ENCODE measurements at places on chromosomes 2 and 18.

DNA sequence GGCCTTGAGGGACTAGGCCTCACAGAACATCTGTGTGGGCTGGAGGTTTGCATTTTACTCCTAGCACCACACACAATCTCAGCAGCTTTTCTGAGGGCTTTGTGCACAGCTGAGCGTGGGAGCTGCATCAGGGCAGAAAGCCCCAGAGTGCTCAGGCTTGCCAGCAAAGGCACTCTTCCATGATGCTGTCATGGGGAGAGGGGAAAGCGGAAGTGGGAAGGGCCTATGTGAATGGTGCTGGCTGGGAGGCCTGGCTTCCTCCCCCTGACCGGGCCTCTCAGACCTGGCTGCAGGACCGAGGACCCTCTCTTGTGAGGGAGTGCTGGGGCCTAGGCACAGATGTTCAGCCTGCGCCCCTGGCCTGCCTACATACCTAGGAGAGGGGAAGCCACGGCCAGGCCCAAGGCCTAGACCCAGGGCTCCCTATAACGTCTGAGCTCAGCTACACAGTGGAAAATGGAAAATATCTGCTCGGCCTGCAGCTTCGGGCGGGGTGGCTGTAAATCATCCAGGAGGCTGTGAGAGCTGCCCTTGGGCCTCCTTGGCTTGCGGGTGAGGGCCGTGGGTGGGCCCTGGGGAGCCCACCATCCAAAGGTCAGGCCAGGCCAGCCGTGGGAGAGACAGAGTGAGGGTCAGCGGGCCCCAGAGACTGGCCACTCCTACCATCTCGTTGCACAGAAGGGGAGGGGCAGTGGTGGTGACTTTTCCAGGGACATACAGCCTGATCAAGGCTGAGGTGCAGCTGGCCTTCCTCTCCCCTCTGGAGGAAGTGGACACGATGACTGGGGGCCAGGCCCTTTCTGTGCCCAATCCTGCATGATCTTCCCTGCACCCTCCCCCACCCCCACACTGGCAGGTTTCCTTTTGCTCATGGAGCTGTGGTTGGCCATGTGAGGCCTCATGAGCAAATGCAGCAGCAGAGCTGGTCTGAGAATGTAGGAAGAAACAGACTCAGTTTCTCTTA is 22.8 kb downstream of the GLI2 start:
- no peak for DNase-seq

DNA sequence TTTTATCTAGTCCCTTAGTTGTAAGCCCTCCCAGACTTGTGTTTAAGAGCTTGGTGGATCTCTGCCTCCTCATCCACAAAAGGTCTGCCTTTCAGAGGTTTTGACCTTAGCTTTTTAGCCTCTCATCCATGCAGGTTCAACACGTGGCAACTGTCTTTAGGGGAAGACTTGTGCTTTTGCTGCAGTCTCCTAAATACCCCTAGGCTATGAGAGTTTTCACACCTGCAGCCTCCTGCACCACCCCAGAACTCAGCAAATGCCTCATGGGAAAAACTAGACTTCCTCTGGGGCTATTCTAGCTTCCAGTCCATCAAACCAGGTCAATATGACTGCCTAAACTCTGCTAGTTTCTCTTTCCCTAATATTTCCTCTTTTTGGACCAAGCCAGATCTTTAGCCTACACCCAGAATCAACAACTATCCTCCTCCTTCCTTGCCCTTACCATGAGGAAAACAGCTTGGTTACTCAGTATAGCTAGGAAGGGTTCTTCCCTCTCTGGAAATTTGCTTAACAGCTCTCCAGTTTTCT is 132.3 kb upstream of the RIOK3 start:
- no peak for DNase-seq

DNA sequence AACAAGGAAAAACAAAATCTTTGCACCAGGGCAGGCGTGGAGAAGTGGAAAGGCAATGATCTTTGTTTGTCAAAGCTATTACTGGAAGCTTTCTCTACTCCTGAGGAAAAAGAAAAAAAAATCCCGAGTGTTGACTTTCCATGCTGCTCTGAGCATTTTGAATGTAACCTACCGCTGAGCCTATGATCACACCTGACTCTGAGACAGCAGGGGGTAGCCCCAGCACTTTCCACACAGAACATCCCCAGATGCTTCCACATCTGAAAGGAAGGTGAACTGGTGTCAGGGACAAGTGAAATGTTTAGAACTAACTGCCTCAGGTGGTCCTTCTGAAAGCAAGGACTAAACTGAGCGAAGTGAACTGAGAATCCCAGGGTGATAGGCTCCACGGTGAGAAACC is 1315.1 kb upstream of the DDX18 start:
- no peak for DNase-seq

- no peak for DNase-seq
These were observed 427.0 kb downstream of the LPIN1 start for GRCh38 chr2:12173271-12173942.

DNA sequence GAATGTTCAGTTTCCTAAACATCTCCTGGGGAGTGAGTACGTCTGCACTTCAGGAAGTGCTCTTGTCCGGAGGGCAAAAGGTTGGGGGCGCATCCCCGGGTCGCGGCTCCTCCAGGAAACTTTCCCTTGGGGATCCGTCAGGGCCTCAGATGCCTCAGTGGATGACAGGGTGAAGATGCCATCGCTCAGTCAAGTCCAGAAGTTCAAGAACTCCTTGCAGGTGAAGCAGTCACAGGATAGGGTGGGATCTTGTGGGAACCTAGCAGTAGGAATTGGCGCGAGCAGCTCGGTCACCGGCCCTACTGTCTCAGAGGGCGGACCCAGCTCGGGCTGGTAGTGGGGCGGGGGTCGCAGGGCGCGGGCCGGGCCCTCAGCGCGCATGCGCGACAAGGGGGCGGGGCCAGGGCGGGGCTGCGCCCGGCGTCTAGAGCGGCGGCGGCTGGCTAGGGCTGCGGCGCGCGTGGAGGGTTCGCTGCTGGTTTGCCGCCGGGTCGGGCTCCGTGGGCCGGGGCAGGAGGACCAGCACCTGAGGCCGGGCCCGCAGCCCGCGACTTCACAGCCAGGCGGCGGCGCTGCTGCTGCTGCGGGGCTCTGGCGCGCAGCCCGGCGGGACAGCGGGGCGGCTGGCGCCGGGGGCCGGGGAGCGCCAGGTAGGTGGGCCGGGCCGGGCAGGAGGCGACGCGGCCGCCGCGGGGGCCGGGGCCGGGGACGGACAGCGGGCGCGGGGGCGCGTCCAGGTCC is at the start of gene INPP4A:
Gene INPP4A (plus strand): TSS at position 423 of the 741 bp plus-strand sequence. CDS start 75,191 bp downstream, outside the sequence.
- peak; percentile 65 for DNase-seq

DNA sequence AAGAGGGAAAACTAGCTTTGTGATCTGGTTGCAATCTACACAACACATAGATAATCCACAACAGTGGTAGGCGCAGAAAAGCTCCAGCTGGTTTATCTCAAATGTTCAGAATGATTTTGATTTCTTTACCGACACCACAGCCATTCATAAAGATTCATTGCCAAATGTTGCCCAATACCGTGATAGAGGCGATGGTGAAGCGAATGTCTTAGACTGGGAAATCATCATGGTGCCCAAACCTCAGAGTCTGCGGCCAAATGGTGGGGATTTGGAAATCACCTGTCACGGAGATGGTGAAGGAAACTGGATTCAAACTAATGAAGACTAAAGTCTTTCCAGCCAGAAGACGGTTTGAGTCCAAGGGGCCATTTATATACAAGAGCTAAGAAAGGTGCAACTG is 48.5 kb upstream of the CCDC150 start:
- DNase-seq = no peak

DNA sequence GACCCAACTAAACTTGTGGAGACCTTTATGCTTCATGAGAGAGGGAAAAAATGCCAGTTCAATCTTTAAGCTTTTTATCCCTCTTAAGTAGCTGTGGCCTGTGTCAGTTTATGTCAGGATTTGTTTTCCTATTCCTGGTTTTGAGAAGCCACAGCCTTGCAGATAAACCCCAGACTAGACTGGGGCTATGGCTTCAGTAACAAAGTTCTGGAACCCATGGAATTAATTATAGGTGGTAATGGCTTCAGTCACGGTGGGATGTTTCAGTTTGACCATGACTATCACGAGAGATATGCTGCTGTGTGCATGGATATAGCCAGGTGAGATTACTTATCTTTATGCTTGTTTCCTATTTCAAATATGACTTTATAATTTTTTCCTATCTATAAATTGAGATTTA is 134.8 kb downstream of the RAPGEF4 start:
- DNase-seq = no peak

DNA sequence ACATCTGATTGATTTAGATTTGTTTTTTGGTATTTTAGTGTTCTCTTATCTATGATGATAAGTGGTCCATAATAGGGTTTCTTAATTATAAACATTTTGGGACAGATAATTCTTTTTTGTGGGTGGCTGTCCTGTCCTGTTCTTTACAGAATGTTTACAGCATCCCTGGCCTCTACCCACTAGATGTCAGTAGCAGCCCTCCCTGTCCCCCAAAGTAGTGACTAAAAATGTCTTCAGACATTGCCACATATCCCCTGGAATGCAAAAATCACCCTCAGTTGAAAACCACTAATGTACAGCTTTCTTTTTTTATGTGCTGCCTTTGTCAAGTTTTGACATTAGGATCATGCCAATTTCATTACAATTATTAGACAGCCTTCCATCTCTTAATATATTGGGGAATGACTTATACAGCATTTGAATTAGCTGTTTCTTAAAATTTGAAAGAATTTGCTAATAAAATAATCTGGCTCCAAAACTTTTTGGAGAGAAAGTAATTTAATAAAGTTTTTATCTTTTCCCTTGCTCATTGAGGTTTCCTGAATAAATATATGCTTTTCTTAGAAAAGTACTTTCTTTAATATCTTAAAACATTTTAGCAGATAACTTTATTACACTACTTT is 19.5 kb downstream of the WIPF1 start:
- DNase-seq = peak; percentile 37

- no peak for DNase-seq
These were observed 4.8 kb downstream of the ATOH8 start for GRCh38 chr2:85758361-85759256.

- DNase-seq = no peak
These were observed 1.0 kb upstream of the STRN start for GRCh38 chr2:36967236-36967876.

GRCh38 chr2:129610766-129611165 is 368.7 kb upstream of the RAB6C start:
- no peak for DNase-seq

DNA sequence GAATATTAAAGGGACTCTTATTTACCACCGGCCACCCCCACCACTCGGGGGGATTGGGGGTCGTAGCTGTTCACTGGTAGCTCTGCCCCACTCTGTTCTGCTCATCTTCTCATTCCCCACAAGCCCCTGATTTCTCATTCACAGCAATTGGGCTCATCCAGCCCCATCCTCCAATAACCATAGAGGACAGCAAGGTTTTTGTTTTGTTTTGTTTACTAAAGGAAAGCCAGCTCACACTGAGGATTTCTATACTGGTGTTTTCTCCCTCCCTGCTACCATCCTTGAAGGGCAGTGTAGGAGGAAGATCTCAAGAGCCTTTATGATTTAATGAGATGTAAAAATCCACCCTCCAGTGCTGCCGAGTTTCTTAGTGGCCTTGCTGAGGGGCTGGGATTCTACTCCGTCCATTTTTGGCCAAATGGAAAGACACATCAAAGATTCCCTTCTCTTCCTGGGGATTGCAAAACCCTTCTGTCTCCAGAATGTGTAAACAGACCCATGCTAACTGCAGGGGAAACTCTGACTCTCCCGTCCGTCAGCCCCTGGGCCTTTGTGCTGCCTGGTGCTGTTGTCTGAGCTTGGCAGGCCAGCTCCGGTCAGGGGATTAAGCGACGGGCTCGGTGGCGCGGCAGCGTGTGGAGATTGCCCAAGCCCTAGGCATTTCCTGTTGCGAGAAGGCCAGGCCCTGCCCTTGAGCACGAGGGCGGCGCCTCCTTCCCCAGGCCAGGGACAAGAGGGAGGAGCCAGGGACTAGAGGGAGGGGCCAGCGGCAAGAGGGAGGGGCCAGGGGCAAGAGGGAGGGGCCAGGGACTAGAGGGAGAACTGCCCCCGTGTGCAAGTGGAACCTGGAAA is 165.0 kb downstream of the ANTXR1 start:
- peak; percentile 98 for DNase-seq

DNA sequence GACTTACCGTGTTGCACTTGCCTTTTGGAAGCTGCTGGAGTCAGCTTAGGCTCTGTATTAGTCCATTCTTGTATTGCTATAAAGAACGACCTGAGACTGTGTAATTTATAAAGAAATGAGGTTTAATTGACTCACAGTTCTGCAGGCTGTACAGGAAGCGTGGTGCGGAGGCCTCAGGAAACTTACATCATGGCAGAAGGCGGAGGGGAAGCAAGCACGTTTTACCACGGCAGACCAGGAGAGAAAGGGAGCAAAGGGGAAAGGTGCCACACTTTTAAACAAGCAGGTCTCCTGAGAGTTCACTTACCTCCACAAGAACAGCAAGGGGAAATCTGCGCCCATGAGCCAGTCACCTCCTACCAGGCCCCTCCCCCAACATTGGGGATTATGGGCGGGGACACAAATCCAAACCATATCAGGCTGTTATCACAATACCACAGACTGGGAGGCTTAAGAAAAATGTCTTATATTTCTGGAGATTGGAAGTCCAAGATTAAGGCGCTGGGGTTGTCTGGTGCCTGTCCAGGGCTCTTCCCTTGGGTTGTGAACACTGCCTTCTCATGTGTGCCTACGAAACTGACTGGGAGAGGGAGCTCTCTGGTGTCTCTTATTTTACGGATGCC is 3.6 kb upstream of the D2HGDH start:
- DNase-seq = no peak

DNA sequence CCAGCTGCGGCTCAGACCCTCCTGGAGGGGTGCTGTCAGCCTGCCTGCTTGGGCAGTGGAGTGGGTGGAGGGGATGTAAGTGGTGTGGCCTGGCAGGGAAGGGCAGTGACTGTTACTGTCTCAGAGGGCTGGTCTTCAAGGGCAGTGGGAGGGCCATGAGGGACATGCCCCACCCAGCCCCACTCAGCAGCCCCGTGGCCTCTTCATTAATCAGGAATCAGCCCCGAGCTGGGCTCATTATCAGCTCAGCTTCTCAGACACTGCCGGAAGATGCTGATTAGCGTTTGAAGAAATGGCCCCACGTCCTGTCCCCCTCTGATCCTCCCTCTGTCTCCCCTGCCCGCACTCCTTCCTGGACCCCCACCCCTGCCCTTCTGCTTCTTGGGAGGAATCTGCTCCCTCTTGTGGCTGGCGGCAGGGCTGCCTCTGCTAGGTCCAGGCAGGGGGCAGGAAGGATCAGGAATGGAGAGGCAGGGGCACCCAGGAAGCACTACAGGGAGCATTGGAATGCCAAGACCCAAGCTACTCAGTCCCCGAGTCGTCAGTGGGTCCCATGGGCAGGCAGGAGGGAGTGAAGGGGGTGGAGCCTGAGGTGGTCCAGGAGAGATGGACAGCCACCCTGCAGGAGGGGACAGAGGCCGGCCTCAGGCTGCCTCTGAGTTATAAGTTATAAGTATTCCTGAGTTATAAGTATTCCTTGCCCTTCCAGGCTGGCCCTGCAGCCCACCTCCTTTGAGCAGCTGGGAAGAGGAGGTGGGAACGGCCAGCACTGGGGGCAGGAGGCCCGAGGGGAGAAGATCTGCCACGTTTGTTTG is 7.0 kb downstream of the ASIC4 start:
- peak; percentile 54 for DNase-seq

DNA sequence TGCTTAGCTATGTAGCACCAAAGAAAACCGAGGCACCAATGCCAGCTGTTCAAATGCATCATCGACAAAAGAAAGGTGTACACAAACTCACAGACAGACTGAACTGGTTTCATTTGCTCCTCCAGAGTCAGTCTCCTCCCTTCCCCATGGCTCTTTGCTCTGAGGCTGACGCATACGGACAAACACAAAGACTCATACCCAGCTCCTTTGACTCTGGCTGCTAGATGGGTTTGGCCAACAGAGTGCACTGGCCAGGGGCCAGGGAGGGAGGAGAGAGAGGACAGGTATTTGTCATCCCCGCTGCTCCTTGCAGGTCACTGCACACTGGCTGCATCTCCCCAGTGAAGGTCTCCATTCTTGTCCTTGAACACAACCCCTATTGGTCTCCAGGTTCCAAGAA is 40.7 kb downstream of the DNER start:
- DNase-seq = no peak
